ENCODE measurements at places on chromosomes 7 and 10.

GRCh38 chr7:51223505-51223904, 93.1 kb downstream of the COBL start:
- no peak for DNase-seq

DNA sequence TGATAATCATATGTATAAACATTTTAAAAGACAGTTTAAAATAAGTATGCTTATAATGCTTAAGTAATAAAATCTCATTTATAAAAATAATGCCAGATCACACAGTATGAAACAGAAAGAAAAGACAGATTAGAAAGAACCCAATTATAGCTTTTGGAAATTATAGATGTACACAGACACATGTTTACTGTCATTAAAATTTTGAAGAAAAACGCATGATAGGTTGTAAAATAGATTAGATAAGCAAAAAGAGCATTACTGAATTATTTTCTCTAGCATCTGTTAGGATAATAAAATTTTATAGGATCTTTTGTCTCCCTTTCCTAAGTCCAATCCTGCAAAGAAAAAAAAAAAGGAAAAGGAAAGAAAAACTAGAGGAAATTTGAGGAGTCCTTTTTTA, 1107.3 kb upstream of the LRRN3 start:
- DNase-seq, result no peak

- DNase-seq, result peak; percentile 68
Measured at GRCh38 chr10:3192856-3193635, 20.5 kb upstream of the PITRM1 start.

DNA sequence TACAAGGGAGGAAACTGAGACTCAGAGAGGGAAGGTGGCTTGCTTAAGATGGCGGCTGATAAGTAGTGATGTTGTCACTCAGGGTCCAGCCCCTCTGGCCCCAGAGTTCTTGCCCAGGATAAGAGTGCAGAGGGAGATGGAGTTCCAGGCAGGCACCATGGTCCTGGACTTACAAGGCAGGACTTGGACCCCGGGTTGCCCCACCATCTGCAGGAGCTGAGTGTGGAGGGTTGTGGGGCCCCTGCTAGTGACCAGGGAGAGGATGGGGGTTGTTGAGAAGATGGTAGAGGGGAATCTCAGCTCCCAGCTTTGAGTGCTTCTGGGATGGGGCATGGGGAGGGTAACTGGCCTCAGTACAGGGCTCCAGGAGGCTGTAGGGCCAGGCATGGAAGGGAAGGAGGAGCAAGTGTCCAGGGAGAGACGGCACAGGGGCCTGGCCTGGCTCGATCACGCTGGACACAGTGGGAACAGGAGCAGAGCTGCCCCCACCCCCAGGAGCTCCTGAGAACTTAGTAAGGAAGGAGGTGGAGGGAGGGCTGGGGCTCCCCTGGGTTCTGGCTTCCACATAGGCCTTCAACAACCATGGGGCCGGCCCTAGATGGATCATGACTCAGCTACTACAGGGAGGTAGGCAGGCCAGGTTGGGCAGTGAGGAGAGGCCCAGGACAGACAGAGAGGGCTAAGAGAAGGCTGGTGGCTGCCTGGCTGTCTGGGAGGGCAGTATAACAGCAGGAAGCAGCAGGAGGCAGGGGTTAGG, 28.2 kb downstream of the PPIF start:
- DNase-seq, result peak; percentile 71

DNA sequence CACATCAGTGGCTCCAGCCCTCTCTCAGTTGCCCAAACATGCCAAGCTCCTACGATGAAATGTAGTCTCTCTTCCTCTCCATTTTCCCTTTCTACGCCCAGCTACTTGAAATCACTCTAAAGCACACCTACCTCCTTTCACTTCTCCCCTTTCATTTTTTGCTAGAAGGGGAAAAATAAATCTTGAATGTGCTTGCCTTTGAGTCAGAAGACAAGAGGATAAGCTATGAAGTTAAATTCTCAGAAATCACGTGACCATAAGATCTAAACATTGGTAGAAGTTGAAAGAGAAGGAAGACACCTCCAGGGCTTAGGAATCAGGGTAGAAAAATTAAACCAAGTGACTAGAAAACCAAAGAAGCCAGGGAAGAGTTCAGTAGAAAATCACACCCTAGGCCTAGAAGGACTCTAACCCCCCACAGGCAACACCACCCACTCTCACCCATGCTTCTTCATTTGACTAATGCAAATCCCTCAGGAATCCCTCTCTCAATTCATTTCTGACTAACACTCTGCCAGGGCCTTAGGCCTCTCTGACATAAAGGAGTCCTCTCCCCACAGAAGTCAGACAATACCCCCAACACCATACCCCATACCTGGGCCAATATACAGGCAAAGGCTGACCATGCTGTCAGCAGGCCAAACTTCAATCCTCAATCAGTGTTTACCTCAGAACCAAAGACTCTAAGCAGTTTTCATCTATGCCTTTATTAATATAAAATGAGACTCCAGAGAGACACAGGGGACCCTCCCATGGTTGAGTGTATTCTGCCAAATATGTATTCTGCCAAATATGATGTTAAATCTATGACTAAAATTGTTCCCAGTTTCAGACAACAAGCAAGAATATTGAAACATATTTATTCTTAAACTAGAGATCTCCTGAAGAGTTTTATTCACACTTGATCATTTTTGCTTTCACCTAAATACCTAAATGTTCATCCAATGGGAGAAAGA, 84.8 kb downstream of the ELMO1 start:
- DNase-seq, result no peak

GRCh38 chr7:151920488-151920887, 35.8 kb upstream of the GALNTL5 start:
- no peak for DNase-seq

- peak; percentile 2 for DNase-seq
Measured at GRCh38 chr7:17099083-17099973, 199.1 kb upstream of the AHR start.

- no peak for DNase-seq
Measured at GRCh38 chr7:44460325-44460724, 30.1 kb downstream of the NUDCD3 start.

DNA sequence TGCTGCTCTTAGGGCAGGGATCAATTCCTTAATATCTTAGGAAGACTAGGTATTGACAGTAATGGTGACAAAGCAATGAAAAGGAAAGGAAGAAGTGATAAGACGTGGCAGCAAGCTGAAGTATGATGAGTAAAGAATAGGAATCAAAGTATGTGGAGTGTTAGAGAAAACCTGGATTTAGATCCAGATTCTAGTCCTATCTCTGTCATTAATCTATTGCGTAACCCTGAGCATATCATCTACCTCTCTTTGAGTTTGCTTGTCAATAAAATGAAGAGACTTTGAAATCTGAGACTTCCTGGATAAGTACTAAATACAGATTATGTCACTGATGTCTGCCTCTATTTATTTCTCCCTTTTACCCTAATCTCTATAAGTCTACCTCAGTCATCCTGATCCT, 89.2 kb downstream of the PTEN start:
- no peak for DNase-seq

DNA sequence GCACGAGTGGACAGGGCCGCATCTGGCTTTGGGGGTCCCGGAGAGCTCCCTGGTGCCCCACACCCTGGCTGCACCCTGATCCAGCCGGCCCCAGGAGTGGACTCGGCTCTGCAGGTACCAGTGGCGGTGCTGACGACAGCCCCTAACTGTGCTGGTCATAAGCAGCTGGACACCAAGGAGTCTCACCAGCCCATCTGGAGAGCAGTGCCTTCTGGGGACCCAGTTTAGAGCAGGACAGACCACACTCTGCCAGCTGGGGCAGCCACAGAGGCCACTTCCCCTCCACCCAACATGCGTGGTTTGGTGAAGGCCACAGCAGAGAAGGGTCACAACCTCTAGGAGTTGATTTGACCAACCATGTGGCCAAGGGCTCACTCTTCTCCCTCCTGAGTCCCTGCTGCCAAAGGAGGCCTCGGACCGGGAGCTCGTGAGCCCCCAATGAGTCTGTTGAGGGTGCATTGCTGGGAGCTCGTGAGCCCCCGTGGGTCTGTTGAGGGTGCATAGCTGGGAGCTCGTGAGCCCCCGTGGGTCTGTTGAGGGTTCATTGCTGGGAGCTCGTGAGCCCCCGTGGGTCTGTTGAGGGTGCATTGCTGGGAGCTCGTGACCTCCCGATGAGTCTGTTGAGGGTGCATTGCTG, 16.0 kb upstream of the INPP5A start:
- DNase-seq, result no peak

DNA sequence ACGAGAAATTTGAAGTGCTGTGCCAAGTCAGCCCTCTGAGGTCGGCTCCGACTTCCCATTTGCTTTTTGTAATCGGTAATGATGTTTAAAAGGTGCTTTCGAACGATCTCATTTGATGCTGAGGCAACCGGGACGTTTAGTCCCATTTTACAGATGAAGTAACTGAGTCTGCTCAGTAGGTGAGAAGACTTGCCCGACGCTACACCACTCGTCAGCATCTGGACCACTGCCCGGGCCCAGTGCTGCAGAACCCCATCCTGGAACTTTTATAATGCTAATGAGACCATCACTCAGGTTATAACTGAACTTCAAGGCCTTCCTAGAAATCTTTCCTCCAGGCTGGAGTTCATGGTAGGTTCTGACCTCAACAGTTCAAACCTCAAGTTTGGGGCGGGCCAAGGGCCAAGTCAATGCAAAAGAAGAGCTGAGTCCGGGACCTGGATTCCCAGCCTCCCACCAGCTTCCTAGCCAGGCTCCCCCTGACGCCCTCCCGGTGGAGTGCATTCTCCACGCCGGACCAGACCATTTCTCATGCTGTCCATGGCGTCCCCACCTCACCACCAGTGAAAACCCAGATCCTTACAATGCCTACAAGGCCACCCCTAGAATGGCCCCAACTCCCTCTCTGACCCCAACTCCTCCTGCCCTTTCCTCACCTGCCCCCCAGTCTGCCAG, 699 bp upstream of the PDLIM1 start:
- no peak for DNase-seq

- DNase-seq, result peak; percentile 68
Measured at GRCh38 chr10:116815641-116816415, 33.5 kb upstream of the ENO4 start.

DNA sequence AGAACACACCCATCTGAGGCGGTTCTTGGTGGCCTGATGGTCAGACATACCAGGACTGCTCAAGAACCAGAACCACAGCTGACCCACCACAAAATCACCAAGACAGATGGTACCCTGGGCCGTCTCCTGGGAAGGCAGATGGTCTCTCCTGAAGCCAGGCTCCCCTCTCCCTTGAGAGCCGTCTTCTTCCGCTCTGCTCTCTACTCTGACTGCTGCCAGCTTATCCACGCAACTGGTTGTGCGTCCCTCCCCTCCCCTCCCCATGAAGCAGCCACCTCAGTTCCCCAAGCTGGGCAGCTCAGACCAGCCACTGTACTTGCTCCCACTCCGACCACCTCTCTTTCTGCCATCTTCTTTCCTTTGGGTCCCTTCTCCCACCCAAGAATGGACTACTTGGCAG, 14.0 kb downstream of the PDIA4 start:
- no peak for DNase-seq

GRCh38 chr7:1520539-1521234, 9.8 kb upstream of the MAFK start:
- DNase-seq, result no peak

- no peak for DNase-seq
Measured at GRCh38 chr10:97169063-97169462, 16.7 kb downstream of the SLIT1 start.

- no peak for DNase-seq
Measured at GRCh38 chr7:115980159-115980558, 50.4 kb downstream of the TFEC start.

DNA sequence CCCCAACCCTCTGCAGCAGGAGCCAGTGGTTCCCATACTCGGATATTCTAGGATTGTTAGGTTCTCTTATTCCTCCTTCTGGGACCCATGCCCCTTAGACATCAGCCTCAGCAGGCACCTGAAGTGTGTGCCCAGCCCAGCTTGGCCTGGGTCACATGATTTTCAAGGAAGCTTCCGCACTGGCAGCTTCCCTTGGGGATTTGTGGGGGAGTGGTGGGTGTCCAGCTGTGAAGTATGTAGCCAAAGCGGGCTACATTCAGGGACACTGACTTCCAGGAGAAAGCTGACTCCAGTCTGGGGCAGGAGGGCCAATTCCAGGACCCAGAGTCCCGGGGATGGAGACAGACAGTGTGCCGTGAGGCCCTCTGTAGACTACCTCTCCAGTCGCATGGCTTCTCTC, 1.3 kb downstream of the LDB1 start:
- DNase-seq, result peak; percentile 42

GRCh38 chr10:132098539-132099388, 33.0 kb downstream of the JAKMIP3 start:
- no peak for DNase-seq

DNA sequence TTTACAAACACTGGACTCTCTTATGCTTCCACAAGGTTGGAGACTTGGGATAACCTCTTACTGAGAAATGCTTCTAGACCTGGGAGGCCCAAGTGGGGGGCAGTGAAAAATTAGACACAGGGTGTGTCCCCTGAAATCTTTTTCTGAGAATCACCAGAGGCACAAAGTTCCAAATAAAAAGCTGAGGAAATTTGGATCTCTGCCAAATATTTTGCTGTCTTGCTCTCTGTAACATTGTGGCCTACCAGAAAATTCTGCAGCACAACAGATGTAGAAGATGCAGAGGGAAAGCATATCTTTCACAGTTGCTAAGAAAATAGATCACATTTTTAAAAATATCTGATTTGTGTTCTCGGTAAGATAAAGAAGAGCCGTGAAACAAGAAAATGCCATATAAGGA, 849.4 kb downstream of the CCSER2 start:
- DNase-seq, result no peak

DNA sequence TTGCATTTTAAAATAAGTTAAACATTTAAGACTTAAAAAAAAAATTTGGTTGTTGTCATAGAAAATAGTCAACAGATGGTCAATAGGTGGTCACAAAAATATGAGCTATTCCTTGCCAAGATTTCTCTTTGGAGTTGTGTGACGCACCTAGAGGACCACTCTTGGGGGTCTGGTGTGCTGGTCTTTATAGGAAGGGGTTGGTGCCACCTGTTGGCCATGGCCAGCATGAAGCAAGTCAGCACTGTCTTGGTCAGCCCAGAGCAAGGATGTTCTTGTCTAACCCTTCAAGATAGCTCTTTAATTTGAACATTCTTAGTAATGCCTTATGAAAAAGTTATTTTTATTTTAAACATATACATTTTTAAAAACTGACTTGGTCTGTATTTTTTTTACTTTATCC, 267.9 kb upstream of the CNTNAP2 start:
- DNase-seq, result peak; percentile 5

GRCh38 chr10:118911363-118911762, 118.2 kb upstream of the NANOS1 start:
- no peak for DNase-seq

DNA sequence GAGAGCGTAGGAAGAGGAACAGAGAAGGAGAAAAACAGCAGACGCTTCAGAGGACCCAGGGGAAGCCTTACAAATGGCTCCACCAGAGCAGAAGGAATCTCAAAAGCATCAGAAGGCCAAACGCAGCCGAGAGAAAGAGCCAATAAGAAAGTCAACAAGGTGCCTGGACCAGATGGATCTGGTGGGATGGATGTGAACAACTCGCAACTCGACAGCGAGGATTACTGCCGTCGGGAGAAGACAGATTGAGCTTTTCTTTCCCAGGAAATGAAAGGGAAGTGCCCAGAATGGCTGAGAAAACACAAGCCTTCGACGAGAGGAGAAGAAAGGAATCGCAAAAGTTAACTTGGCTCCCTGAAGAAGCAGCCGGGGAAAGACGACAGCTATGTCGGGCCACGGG, 132.8 kb upstream of the MGMT start:
- DNase-seq, result no peak
